Fibroblast of skin of scalp (primary cell): ENCODE measurements at places on chromosomes 2 and 18.
A peak's percentile ranks its signal among the peaks of the same experiment; 100 is the strongest.

GRCh38 chr2:48161628-48162027 is 255.3 kb upstream of the FBXO11 start:
- DNase-seq: no peak

GRCh38 chr2:172481507-172482262 is 54.3 kb downstream of the ITGA6 start:
- DNase-seq: peak; percentile 9

DNA sequence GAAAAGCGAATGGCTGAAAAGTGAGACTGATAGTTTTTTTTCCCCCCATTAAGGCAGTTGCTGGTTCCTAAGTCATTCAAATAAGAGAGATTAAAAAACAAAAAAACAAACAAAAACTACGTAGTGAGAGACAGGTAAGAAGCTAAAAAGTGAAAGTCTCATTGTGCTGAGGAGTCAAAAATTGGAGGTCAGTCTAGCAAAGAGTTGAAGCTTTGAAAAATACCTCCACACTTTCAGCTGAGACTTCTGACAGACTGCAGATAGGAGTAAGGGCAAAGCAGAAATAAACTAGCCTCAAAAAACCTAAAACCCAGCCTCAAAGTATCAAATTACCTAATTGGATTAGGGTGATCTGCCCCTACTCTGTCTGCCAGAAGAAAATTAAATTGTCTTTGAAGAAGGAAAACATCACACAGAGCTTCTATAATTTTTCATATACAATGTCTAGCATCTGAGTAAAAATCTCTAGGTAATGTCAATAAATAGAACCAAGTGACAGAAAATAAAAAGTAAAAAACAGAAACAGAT is 10.9 kb upstream of the EIF2AK3 start:
- no peak for DNase-seq

DNA sequence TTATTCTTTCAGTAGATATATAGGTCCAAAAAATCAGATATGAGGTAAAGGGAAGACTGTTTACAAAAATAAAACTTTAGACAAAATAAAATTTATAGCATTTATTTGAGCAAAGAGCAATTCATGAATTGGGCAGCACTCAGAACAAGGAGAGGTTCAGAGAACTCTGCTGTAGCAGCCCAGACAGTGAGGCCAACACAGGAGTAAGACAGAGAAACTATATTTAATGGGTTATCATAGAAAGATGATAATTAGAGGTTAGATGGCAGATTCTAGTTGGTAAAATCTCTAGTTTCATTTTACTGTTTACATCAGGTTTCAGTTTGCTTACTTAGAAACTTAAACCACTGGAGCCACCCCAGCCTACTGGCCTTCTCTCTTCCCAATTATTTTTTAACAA is 30.1 kb upstream of the SP140L start:
- DNase-seq: no peak

DNA sequence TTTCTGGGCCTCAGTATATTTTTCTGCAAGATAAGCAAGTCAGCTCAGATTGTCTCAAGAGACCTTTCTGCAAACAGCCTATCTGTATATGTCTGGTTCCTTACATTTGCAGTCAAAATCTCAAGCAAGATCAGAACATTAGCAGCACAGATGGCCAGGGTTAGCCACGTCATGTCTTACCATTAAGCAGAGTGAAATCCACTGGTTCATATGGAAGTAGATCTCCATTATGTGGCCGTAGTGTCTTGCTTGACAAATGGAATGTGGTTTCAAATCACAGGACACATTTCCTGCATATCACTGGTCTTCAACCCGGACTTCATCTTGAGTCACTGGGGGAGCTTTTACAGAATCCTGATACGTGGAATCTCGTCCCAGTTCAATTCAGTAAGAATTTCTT is 500.2 kb downstream of the FBXO15 start:
- DNase-seq: no peak

DNA sequence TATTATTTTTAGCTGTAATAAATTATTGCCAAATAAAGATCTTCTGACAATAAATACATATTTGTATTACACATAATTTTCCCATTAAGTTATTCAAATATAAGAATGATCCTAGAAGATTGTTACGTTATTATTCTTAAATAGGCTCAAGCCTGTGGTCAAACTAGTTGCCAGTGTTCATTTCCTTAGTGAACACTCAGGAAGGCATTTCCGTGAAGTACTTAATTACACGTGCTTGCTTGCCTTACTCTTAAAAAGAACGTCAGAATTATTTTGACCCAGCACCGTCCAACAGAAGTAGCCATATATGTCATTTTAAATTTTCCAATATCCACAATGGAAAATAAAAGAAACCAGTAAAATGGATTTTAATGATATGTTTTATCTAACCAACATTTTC is 249.8 kb downstream of the TXNL1 start:
- no peak for DNase-seq

DNA sequence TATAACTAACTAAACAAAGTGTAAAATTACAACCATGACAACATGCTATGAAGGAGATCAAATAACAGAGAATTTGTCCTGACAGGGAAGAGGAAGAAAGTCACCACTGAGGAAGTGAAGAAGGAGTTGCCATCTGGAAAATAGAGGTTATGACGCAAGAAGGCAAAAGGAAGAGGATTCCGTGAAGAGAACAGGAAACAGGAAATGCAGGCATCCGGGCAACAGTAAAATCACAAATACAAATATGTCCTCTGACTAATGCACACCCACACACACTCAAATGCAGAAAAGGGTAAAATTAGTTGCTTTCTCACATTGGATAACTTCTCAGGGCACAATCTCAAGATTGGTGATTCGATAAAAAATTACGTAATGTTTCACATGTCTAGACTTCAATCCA is 278.4 kb downstream of the TMX3 start:
- no peak for DNase-seq

- no peak for DNase-seq
Measured at GRCh38 chr2:219820767-219821166, 193.3 kb downstream of the SLC4A3 start.

- no peak for DNase-seq
Measured at GRCh38 chr2:1746174-1747064, 2.1 kb upstream of the PXDN start.

DNA sequence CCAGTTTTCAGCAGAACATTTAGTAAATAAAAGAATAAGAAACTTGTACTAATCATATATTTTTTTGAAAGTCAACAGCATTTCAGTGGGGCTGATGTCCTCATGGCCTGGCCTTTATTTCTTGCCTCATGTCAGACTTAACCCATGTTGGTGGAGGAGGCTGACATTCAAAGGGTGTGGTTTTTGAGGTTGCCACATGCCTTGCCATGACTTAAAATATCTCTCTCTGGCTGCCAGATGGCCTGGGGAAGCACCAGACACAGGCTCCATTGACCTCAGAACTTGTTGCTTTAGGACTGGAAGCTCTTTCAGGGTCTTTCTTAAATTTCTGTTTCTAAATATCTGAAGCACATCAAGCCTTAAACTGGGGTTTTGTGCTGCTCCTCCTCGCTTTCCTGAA is 32.5 kb upstream of the CD28 start:
- peak; percentile 45 for DNase-seq

DNA sequence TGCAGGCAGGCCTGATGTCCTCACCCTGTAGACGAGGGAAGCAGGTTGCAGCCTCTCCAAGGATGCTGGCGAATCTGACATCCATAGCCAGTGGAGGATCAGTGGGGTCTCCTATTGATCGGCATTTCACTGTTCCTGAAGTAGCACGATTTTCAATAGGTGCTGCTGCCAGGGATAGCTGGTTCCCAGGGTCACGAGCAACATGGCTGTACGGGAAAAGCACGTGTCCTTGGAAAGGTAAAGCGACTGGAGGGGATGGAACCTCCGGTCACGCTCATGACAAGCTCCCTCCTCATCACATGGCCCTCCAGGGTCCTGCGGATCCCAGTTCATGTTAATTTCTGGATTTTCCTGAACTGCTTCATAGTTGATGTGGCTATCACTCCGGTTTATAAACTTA is 373.7 kb upstream of the SMIM21 start:
- DNase-seq: no peak

DNA sequence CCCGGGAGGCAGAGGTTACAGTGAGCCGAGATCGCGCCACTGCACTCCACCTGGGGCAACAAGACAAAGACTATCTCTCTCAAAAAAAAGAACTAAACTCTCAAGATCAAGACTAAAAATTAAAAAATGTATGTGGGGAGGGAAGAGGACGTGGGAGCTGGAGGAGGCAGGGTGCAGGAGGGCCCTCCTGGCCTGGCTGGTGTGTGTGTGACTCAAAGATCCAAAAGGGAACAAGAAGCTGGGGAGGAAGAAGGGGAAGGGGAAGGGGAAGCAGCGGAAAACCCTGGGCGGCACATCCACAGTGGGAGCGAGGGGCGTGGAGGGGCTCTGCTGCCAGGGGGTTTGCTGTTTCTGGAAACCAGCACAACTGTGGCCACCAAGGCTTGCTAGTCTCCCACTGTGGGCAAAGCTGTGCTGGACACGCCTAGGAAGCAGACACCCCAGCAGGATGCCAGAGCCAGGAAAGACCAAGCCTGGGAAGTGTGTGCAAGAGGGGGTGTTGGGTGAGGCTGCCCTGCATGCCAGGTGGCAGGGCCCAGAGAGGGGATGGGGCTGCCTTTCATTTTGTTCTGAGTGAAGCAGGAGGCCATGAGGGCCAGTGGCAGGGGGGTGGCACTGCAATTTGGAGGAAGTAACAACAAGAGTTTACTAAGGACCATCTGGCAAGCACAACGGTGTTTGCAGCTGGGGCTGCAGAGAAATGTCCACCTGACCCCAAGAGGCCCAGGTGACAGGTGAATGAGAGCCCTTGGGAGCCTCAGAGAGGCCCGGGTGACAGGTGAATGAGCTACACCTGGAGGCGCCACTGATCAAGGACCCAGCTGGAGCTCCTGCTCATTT is 44.5 kb downstream of the ANO7 start:
- DNase-seq: no peak

DNA sequence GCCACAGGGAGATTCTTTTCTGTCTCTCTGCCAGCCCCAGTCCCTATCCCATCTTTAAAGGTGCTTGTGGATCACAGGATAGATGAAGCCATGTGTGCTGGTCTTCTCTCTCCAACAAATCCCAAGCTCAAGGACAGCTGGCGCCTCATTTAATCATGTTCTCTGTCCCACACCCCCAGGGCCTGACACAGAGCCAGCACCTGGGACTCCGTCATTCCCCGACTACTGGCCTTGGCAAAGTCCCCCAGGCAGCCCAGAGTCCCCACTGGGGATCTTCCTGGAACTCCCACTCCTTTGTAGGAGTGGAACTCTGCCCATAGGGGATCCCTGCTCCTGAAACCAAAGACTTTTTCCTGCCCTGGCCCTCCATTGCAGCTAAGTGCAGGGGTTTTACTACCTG is 60.8 kb downstream of the MTHFD2 start:
- no peak for DNase-seq

DNA sequence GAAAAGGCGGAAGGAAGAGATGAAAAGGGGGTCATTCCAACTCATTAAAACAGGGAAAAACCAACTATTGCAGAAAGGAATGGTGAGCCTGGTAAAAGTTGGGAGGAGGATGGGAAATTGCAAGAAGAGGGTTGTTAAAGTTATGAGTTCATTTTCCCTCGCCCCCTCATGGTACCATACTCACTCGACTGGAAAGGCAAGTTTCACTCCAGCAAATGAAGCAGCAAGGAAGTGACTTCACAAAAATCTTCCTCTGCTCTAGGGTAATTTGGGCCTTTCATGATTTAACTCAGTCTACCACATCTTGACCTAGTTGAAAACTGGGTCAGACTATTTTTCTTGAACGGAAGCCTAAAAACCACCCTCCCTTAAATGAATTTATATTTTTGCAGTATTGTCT is 22.8 kb upstream of the DAW1 start:
- DNase-seq: no peak

GRCh38 chr2:17228461-17228860 is 289.8 kb downstream of the RAD51AP2 start:
- DNase-seq: peak; percentile 13

DNA sequence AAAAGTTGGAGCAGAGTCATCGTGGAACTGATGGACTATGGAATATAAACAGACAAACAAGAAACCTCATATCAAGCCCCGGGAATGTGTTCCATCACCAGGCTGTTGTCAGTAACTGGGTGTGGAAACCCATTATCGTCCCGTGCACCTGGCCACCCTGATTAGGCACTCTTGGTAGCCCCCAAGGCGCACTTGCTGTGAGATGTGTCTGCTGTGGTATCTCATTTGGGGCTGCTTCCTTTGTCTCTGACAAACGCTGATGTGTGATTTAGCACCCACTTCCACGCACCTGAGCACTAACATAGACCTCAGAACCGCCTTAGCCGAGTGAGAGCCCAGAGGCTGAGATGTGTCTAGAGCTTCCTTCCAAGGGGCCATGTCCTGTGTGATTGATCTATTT is 96.3 kb downstream of the PRPF40A start:
- DNase-seq: no peak

GRCh38 chr18:57768537-57769326 is 34.4 kb downstream of the ATP8B1 start:
- DNase-seq: peak; percentile 78

- no peak for DNase-seq
Measured at GRCh38 chr18:58150772-58151171, 106.7 kb downstream of the NEDD4L start.

DNA sequence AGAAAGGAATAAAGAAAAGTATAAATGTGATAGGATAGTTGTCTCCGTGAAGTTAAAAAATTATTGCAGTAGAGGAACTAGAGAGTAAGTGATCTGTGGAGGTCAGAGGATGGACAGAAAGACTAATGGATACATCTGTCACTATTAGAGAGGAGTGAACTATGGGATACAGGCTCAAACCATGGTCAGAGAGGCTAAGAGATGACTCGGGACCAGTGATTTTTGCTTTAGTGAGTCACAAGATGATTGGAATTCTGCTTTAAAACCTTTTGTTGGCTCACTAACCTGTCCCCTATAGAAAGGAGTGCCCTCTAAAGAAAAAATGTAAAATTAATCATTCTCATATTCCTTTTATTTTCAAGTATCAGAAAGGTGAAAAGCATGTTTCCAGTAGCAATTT is 30.3 kb downstream of the ALMS1 start:
- DNase-seq: peak; percentile 23

GRCh38 chr2:56185582-56186046 is 1.8 kb downstream of the CCDC85A start:
- peak; percentile 34 for DNase-seq

GRCh38 chr2:134912361-134912760 is 6.3 kb upstream of the CCNT2 start:
- peak; percentile 49 for DNase-seq

- no peak for DNase-seq
Measured at GRCh38 chr18:45637546-45638327, 22.5 kb downstream of the SLC14A2 start.

GRCh38 chr2:241542278-241542605 is 16.3 kb upstream of the BOK start:
- DNase-seq: no peak

- DNase-seq: no peak
Measured at GRCh38 chr2:98519851-98520250, 75.2 kb downstream of the INPP4A start.

DNA sequence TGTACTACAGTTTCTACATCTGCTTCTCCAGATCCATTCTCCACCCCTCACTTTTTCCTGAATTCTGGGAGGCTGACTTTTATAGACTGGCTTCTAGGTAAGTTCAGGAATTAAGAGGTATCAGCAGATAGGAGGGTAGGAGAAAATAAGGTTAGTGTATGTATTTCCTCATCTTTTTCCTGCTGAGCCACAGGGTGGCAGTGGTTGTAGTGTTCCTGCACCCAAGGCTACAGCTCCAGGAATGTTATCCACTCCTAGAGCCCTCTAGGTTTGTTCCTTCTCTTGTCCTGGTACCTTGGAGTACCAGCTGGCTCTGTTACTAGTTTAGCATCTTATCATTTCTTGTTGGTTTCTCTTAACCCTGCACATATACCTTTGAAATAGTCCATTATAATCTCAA is 40.7 kb upstream of the C2orf66 start:
- DNase-seq: peak; percentile 34
